T-helper 2 cell (primary cell): ENCODE measurements at places on chromosomes 16 and 17.
A peak's percentile ranks its signal among the peaks of the same experiment; 100 is the strongest.

- no peak for DNase-seq
Observed at GRCh38 chr17:48617471-48618255, 2.6 kb upstream of the HOXB8 start.

- no peak for DNase-seq
Observed at GRCh38 chr17:63764716-63765115, 8.7 kb downstream of the CCDC47 start.

DNA sequence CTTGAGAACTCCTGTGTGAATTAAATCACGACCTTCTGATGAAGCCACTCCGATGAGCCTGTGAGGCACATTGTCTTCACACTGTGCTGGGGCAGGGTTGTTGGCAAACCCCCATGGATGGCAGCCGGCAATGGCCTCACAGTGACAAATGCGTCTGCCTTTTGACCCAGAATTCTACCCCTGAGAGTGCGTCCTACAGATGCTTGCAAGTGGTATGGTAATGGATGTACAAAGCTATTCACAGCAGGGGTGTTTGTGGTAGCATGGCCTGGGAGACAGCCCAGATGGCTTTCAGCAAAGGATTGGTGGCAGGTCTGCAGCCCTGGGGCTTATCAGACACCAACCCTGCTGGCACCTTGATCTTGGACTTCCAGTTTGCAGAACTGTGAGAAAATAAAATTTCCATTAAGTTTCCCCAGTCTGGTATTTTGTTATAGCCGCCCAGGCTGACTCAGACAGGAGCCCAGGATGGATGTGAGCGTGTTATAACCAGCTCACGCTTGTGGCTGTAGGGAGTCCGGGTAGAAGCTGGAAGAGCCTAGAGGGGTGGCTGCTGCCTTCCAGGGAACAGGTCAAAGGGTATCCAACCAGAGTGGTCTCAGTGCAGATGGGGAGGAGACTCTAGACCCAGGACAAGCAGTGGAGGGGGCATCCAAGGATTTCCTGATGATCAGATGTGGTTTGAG lies 10.1 kb downstream of the AFMID start:
- DNase-seq = no peak

DNA sequence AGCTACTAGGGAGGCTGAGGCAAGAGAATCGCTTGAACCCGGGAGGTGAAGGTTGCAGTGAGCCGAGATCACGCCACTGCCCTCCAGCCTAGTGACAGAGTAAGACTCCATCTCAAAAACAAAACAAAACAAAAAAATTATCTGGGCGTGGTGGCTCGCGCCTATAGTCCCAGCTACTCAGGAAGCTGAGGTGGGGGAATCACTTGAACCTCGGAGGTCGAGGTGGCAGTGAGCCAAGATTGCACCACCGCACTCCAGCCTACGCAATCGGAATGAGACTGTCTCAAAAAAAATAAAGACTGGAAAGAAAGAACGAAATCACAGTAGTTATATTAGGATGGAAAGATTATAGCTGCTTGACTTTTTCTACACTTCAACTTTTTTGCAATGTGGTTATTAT lies 18.9 kb downstream of the COG1 start:
- DNase-seq = peak; percentile 32

GRCh38 chr17:59892251-59892923 lies 356 bp downstream of the TUBD1 start:
- DNase-seq = no peak

DNA sequence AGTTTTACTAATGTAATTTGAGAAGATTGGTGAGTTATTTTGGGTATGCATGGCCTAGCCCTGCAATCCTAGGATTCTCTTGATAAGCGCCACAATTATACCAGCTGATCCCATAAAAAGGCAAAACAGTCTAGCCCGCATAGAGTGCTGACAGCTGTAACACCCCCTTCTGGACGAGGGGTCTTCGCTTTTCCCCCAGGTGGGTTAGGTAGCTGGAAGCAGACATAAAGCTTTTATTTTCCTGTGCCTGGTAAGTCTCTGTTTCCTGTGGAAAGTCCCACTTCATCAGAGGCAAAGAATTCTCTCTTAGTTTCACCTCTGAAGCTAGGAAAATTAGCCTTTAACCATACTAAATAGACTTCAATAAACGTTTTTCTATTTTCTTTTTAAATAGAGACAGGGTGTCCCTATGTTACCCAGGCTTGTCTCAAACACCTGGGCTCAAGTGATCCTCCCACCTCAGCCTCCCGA lies 108.3 kb downstream of the YPEL2 start:
- DNase-seq = no peak

GRCh38 chr17:79938336-79939093 lies 97.2 kb downstream of the TBC1D16 start:
- no peak for DNase-seq
